ENCODE measurements at places on chromosomes 1 and 21.

- peak; percentile 51 for DNase-seq
Measured at GRCh38 chr1:227317523-227318015, 723 bp downstream of the CDC42BPA start.

DNA sequence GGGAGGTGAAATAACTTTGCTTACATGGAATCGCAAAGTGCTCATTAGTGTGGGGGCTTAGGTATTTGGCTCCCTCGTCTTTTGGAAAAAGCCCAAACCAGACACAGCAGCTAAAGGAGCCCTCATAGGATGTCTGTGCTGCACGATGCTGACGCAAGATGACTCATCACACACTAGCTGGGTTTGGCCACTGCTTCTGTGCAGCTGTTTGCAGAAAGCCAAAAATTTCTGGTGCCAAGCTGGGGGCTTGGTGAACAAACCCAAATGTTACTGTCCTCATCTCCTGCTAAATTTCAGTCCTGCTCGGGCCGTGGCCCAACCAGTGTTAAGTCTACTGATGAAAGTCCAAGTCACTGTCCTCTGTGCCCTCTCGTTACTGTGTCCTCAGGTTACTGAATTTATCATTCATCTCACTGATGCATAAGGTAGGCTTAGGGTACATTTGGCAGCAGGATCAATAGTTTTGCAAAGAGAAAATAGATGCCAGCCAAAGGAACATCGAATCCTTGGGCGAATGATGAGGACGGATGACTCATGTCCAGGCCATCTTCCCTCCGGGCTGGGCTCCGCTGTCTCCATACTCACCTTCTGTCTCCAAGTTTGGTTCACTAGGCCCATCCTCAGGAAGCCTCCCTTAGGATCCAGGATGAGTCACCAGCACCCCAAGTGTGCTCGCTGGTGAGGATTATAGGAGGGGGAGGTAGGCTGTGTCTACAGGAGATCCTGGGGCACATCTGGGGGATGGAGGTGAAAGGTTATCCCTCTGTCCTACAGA lies 177.7 kb downstream of the ADSS2 start:
- no peak for DNase-seq

- peak; percentile 95 for DNase-seq
Measured at GRCh38 chr1:180800945-180801344, 111.8 kb upstream of the KIAA1614 start.

DNA sequence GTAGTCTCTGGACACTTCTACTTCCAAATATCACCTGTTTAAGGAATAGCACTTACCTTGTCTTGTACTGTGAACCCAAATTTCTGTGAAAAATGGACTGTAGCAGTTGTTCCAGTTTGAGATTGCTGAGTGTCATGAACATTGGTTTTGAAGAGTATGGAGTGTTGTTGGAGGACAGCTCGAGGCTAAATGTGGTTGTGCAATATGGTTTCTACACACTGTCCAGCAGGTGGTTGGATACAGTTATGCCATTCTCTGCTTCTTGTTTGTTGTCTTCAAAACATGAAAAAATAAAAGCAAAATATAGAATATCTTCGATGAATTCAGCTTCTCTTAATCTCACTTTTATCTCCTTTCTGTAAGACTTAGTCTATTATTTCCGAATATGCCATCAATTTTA lies 67.1 kb downstream of the DDR2 start:
- no peak for DNase-seq

DNA sequence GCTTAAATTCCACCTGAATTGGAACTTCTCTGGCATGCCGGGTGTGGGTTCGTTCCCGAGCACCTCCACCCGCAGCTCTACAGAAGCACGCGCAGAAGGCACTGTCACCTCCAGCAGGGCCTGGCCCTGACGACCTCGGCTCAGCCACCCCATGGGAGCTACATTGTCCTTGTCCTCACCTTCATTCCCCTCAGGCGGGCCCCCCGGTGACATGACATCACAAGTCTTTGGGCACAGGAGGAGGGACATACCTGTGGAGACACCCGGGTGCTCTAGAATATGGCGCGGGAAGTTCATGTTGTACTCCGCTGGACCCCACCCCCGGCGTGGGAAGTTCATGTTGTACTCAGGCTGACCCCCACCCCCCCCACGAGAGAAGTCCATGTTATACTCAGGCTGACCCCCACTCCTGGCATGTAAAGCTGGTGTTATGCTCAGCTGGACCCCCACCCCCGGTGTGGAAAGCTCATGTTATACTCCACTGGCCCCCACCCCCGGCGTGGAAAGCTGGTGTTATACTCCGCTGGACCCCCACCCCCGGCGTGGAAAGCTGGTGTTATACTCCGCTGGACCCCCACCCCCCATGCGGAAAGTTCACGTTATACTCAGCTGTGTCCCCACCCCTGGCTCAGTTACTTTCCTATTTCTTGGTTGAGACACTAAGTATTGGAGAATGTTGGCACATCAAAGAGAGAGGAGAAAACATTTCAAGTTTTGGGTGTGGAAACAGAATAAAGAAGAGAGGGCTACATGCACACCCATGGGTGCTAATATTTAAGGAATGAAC lies 37.6 kb downstream of the UMODL1 start:
- no peak for DNase-seq

- DNase-seq, result no peak
Measured at GRCh38 chr1:192581131-192581927, 5.8 kb downstream of the RGS1 start.

GRCh38 chr1:154400381-154400801 lies 4.8 kb upstream of the IL6R start:
- DNase-seq, result no peak

GRCh38 chr1:117669572-117669971 lies 63.7 kb downstream of the TENT5C start:
- DNase-seq, result no peak

DNA sequence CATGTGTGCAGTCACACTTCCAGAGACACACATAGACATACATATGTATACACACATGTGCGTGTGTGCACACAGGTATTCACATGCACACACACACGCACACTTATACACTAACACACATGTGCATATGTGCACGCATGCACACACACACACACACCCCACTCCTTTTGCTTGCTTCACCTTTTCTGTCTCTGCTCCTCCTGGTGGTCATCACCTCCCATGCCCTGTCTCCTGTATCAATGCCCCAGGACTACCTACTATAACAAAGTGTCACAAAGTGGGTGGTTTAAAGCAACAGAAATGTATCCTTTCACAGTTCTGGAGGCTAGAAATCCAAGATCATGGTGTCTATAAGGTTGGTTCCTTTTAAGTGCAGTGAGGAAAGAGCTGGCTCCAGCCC lies 27.4 kb downstream of the ETS2 start:
- no peak for DNase-seq

GRCh38 chr1:162342452-162342983 lies 34.1 kb downstream of the SPATA46 start:
- DNase-seq, result no peak

- no peak for DNase-seq
Measured at GRCh38 chr21:45817345-45817744, 164.2 kb upstream of the COL6A1 start.

- no peak for DNase-seq
Measured at GRCh38 chr1:110688514-110688913, 13.8 kb upstream of the KCNA3 start.

DNA sequence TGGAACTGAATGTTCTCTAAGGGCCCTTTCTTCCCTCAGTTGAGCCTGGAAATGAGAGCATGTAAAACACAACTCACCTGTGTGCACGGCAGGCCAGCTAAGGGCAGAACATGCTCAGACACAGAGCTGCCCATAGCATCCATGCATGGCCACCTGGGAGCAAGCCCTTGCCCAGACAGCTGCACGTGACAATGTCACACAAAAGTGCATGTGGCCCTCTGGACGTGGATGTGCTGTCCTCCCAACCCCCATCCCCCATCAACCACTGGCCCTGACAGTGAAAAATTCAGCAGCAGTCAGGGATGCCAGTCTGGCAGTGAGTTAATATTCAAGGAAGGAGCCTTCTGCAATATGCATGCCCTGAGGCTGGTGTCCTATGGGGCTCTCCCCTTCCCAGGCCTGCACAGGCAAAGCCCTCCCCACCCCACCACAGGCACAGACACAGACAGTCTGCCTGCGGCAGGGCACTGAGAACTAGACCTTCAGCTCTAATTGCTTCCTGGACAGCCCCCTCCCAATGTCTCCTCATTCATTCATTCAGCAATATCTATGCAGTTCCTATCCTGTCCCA lies 14.6 kb upstream of the COL16A1 start:
- DNase-seq, result no peak

DNA sequence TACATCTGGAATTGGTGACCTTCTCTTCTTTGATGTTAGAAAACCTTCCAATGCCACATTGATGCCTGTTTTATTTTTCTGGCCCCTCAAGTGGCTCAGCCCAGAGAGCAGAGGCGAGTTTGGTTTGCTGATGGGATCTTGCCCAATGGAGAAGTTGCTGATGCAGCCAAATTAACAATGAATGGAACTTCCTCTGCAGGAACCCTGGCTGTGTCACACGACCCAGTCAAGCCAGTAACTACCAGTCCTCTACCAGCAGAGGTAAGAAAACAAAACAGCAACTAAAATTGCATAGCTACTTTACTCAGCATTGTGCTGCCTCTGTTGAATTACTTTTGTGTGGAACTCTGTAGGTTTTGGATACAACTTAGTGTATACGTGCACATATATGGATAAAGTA lies 97.6 kb downstream of the CC2D1B start:
- no peak for DNase-seq

DNA sequence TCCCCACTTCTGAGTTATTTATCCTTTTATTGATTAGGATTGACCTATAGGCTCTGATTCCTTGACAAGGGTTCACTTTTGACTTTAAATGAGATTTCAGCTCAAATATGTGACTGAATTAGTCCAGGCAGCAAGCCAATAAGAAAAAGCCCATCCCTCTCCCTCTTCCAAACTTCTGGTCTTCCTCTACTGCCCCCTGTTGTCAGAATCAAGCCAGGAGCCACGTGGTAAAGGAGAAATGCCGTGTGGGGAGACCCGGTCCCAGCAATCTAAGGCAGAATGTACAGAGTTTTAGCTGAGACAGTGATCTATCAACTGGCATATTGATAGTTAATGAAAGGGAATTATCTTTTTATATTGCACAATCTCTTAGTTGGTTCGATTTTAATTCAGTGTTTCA lies 5.2 kb downstream of the ADAMTS5 start:
- peak; percentile 37 for DNase-seq

GRCh38 chr1:26578167-26578566 lies 48.6 kb downstream of the RPS6KA1 start:
- no peak for DNase-seq

- no peak for DNase-seq
Measured at GRCh38 chr1:39297551-39297950, 93.1 kb downstream of the MACF1 start.

GRCh38 chr1:27979151-27979858 lies 19.5 kb downstream of the XKR8 start:
- DNase-seq, result peak; percentile 20

DNA sequence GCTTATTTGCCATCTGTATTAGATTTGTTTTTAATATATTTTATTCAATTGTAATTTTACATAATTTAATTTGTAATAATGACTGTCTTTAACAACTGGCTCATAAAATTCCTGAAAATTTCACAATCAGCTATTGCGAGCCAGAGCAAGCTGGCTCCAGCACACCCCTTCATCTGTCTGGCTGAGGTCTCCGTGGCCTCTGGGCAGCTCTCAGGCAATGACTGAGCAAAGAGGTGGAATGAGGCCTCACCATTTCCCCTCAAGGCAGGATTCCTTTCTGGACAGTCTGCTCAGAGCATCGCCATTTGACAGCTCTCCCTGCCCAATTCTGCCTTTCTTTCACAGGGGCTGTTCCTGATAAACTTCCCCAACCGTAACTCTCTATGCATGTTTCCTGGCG lies 5.8 kb upstream of the KANK4 start:
- no peak for DNase-seq

DNA sequence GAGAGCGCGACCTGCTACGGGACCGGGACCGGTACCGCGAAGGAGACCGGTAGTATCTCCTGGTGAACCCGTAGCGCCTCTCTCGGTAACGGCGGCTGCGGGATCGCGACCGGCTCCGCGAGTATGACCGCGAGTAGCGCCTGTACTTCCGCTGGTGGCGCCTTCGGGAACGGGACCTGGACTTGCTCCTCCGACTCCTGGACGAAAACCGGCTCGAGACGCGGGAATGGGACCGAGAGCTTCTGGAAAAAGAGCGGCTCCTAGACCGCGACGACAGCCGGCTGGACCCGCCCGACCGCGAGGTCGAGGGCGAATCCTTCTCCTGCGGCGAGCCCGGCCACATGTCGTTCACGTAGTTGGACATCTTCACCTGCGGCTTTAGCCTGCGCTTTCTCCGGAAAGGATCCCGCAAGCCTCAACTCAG lies 642 bp downstream of the RSRP1 start:
- DNase-seq, result peak; percentile 32

DNA sequence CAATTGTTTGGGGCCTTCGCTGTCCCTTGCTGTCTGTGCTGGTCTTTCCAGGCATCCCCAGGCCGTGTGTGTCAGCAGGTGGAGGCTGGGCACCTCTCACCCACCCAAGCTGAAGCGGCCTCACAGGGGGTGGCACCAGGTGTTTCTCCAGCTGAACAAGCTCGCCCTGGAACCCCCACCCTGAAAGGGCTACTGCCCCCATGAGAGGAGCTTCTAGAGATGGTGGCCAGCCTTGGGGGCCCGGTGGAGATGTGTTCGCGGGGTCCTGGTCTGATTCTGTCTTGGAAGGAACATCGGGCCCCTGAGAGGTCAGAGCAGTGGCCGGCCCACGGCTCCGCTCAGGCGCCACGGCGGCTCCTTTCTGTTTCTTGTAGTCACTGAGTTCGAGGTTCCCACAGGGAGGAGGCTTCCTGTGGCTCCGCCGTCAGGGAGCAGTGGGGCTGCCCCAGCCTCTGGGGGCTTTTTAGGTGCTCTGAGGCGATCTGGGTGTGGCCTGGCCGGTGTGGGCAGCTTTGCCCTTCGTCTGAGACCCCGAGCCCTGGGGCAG lies 46.9 kb downstream of the SKI start:
- DNase-seq, result no peak

DNA sequence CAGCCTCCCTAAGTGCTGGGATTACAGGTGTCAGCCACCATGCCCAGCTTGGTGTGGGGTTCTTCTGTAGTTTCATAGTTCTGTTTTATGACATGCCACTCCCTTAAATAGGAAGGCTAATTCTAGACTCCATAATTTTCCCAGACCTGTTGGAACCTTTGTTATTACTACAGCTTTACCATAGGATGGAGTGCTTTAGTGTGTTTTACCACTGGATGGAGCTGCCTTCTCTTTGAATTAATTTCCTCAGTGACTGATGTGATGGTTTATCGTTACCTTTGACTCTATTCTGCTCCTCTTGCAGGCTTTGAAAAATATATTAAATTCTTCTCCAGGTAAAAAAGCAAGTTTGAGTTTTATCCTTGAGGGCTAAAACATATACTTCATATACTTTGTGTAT lies 84.6 kb upstream of the NEK7 start:
- no peak for DNase-seq

All from NCI-H524 (cell line).